ENCODE measurements at places on chromosomes 6 and 20.

DNA sequence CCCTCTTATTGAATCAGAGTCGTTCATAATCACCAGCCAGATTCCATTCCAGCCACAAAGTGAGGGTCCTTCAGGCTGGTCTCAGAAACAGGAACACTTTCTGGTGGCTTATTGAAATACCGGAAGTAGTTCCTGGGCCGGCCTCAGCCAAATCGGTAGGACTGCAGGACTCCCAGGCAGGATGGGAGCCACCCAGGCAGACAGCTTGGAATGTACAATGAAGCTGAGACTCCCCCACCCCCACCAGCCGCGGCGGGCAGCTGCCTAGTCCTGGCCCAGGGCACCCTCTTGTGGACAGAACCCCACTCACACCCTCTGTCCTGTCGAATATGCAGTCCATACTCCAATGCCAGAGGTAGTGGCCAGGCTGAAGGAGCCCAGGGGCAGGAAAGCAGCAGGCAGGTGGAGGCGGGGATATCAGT, 43.8 kb downstream of the MDFI start:
- no peak overlapping the region for H3K27ac ChIP-seq
- no peaks in the 10 kb centered on the region for H3K36me3 ChIP-seq
- H3K4me1 ChIP-seq, result peaks cover 20% of the 10 kb centered on the region
- DNase-seq, result peak; percentile 84
- no peaks in the 10 kb centered on the region for H3K27me3 ChIP-seq

DNA sequence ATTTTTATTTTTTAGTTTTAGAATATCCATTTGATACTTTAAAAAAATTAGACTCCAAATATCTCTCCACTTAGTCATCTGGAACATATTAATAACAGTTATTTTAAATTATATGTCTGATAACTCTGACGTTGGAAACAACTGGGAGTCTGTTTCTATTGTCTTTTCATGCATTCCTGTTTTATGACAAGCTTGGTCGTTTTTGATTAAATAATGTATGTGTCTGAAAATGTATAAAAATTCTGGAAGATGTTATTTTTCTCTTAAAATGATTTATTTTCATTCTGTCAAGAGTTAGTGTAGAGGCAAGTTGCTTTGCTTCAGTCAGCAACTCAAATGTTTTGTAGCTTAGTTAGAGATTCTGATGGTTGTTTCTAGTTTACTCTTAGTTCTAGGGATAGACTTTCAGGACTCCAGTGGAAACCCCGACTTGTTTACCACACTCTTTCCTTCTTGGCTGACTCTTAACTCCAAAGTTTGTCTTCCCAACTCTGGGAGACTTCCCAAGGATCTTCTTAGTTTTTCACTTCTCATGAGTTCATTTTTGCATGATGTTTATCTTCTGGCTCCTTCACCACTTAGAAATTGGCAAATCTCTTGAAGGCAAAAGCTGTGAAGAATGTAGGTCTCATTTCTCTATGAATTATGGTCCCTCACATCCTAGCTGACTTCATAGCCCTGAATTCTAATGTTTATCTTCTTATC, 190.9 kb downstream of the LAMA2 start:
- H3K36me3 ChIP-seq, result no peaks in the 10 kb centered on the region
- H3K27ac ChIP-seq, result no peak overlapping the region
- no peaks in the 10 kb centered on the region for H3K4me1 ChIP-seq
- no peak overlapping the region for H3K4me3 ChIP-seq
- DNase-seq, result no peak
- H3K27me3 ChIP-seq, result no peaks in the 10 kb centered on the region

GRCh38 chr20:51158226-51158625, 135.3 kb upstream of the KCNG1 start:
- no peak for DNase-seq
- no peak overlapping the region for H3K4me3 ChIP-seq
- no peaks in the 10 kb centered on the region for H3K27me3 ChIP-seq
- no peak overlapping the region for H3K27ac ChIP-seq

DNA sequence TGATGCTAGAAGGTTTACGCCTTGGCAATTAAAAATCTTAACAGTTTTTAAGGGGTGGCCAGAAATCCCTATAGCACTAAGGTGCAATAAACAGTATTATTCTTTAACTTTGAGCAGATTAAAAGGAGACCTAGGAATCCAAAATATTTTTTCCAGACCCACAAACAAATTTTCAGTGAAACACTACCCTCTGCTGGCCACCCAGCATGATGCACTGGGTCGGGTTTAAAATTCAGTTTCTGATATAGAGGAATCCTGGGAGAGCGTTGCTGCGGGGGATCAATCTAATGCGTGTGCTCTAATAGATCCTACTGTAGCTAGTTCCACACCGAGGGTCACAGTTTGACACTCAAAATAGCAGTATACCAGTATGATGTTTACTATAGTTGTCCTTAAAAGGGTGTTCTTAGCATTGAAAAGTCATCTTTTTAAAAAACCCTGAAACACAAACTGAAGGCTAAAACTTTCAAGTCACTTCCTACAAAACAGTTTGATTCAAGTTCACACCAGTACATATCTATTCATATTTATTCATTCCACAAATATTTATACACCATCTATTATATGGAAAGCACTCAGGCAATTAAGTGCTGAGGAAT, 10.2 kb downstream of the UBE3D start:
- no peaks in the 10 kb centered on the region for H3K36me3 ChIP-seq
- peak; percentile 60 for DNase-seq
- no peaks in the 10 kb centered on the region for H3K4me1 ChIP-seq
- H3K4me3 ChIP-seq, result no peak overlapping the region
- H3K27ac ChIP-seq, result no peak overlapping the region

GRCh38 chr6:150631984-150632642, 32.4 kb downstream of the PLEKHG1 start:
- H3K36me3 ChIP-seq, result no peaks in the 10 kb centered on the region
- DNase-seq, result no peak
- H3K27me3 ChIP-seq, result no peaks in the 10 kb centered on the region
- H3K4me3 ChIP-seq, result no peak overlapping the region

GRCh38 chr6:51738614-51739013, 348.8 kb downstream of the PKHD1 start:
- no peak overlapping the region for H3K4me3 ChIP-seq
- no peak for DNase-seq
- H3K27ac ChIP-seq, result no peak overlapping the region
- H3K4me1 ChIP-seq, result no peaks in the 10 kb centered on the region
- no peaks in the 10 kb centered on the region for H3K27me3 ChIP-seq

DNA sequence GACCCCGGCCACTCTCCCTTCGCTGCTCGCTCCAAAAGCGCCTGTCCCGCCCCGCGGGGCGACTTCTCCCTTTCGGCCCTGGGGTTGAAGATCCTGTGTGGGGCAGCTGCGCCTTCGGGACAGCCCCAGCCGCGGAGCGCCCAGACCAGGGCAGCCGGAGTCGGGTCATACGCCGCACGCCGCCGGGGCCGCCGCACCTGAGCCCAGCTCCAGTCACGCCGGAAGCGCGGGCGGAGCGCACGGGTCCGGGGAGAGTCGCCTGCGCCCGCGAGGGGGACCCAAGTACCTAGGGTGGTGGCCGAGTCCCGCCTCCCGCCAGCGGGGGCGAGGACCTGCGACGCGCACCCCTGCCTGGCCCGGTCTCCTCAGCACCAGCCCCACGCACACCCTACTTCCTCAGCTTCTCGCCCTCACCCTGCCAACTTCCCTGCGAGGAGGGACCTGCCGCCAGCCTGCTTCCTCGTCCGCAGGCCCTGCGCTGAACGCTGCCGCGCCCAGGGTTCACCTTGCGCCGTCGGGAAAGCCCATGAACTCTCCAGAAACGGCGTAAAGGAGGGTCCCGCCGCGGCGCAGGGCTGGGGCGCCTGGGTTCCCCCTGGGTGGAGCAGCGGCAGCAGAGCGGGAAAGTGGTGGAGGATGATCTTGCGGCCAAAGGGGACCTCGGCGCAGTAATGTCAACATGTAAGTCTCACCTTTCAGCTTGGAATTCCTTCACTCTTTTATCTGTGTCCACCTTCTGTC, at the start of gene ADGRG6:
Gene ADGRG6, plus strand, starts transcription at position 357 of the 741 bp plus-strand sequence. Its CDS starts 323 bp downstream, at position 680.
- H3K36me3 ChIP-seq, result no peaks in the 10 kb centered on the region
- peak within 1 kb of the TSS; percentile 45 for H3K4me3 ChIP-seq
- no peaks in the 10 kb centered on the region for H3K27me3 ChIP-seq
- peak within 1 kb of the TSS; percentile 42 for H3K27ac ChIP-seq
- peak; percentile 76 for DNase-seq

DNA sequence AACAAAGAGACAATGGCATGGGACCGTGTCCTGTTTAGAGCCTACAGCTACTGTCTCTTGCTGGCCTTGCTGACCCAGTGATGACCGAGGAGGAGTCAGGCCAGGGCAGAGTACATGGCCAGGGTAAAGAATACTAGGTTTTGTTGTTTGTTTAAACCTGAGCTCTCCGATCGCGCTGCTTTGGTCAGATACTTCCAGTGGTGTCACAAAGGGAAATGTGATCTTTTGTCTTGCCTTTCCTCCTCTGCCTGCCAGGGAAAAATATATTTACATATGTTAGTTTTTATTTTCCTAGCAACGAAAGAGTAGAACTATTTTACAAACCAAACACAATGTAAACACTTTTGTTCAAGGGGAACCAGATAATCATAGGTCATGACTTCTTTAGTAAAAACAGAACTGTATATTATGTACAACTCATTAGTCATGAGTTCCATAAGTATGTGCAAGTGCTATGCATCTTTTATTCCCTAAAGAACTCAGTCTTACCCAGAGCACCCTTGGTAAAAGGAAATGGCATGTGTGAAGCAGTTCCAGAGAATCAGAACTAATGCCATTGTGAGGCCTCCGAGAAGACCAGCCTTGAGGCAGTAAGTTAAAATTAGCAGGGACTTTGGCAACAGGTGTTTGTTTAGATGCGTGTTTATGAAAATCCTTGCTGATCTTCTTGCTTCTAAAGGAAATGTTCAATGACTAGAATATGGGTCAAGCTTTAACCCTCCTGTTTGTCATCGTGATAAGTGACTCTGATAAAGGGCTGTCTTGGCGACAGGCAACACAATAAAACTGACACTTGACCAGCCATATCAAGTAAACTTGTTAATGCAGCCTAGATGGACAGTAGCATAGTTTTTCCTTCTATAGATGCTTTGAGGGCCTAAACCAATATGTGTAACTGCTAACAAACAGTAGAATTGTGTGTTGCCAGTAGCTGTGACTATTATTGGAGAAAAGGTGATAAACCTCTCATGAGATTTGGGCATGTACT, 204.6 kb downstream of the NKAIN2 start:
- H3K27ac ChIP-seq, result no peak overlapping the region
- DNase-seq, result no peak
- no peaks in the 10 kb centered on the region for H3K27me3 ChIP-seq
- H3K4me3 ChIP-seq, result no peak overlapping the region
- no peaks in the 10 kb centered on the region for H3K36me3 ChIP-seq
- H3K4me1 ChIP-seq, result no peaks in the 10 kb centered on the region

DNA sequence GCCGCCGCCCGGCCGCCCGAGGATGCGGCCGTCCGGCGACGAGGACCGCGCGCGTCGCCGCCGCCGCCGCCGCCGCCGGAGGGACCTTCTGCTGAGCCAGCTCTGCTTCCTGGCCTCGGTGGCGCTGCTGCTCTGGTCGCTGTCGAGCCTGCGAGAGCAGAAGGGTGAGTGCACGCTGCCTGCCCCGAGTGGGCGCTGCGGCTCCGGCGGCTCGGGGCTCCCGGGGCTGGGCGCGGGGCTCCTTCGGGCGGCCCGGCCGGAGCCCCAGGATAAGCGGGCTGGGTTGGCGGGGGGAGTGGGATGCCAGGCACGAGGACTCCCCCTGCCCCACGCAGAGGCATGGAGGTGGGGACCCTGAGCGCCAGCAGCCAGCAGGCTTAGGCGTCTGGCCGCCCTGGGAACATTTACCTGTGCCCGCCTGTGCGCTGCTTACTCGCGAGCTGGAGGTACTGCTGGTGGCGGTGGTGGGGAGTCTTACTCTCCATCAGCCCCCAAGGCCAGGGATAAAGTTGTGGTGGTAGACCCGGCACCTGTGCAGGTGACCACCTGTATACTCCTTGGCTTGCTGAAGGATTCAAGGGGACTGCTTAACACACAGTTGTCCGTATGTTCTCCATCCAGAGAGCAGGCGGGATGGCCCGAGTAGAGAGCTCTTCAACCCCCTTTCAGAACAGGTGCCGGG, 520 bp downstream of the SLC24A3 start:
- DNase-seq, result peak; percentile 78
- H3K4me1 ChIP-seq, result peaks cover 16% of the 10 kb centered on the region
- H3K4me3 ChIP-seq, result peak overlapping the region; percentile 68
- no peaks in the 10 kb centered on the region for H3K27me3 ChIP-seq
- peak overlapping the region; percentile 34 for H3K27ac ChIP-seq
- H3K36me3 ChIP-seq, result no peaks in the 10 kb centered on the region

GRCh38 chr6:66796987-66797386, 1090.0 kb upstream of the EYS start:
- H3K27me3 ChIP-seq, result no peaks in the 10 kb centered on the region
- no peak overlapping the region for H3K27ac ChIP-seq
- no peak overlapping the region for H3K4me3 ChIP-seq
- DNase-seq, result no peak
- no peaks in the 10 kb centered on the region for H3K4me1 ChIP-seq
- no peaks in the 10 kb centered on the region for H3K36me3 ChIP-seq

- DNase-seq, result no peak
- no peak overlapping the region for H3K27ac ChIP-seq
- no peak overlapping the region for H3K4me3 ChIP-seq
- H3K27me3 ChIP-seq, result no peaks in the 10 kb centered on the region
- H3K4me1 ChIP-seq, result no peaks in the 10 kb centered on the region
Measured at GRCh38 chr20:41467220-41467619, 100.6 kb upstream of the EMILIN3 start.

DNA sequence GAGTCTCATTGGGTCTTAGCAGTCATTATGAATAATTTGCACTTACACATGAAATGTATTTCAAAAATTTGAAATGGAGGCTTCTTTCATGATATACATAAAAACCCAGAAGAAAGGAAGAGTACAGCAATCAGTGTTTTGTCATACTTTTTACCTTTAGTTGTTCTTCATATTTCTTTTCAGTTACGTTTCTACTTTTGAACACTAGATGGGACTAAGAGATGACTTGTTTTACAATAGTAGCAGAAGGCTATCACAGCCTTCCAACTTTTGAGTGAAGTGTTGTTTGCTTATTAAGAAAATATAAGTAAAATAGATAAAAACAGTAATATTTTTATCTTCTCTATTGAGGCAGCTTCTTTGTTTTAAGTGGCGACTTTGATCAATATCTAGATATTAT, 58.1 kb downstream of the L3MBTL3 start:
- no peaks in the 10 kb centered on the region for H3K4me1 ChIP-seq
- H3K4me3 ChIP-seq, result no peak overlapping the region
- no peak overlapping the region for H3K27ac ChIP-seq
- H3K27me3 ChIP-seq, result no peaks in the 10 kb centered on the region
- H3K36me3 ChIP-seq, result no peaks in the 10 kb centered on the region
- no peak for DNase-seq

DNA sequence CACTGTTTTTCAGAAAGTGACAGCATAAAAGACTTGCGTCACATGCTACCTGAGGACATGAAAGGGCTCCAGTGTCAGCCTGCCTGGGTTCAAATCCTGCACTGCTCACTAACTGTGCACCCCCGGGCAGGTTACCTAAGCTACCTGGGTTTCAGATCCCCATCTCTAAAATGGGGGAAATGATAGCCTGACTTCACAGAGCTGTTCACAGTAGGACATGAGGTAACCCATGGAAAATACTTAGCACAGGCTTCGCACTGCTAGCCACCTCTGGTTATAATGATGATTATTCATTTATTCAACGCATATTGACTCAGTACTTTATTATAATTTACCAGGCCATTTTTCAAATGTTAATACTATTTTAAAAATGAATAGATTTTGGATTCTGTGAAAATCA, 23.0 kb downstream of the TBC1D7 start:
- no peaks in the 10 kb centered on the region for H3K4me1 ChIP-seq
- H3K27ac ChIP-seq, result peak overlapping the region; percentile 49
- H3K36me3 ChIP-seq, result peaks cover 19% of the 10 kb centered on the region
- H3K27me3 ChIP-seq, result no peaks in the 10 kb centered on the region

GRCh38 chr6:157620944-157621343, 202.1 kb upstream of the SNX9 start:
- H3K27me3 ChIP-seq, result no peaks in the 10 kb centered on the region
- no peaks in the 10 kb centered on the region for H3K36me3 ChIP-seq
- H3K4me1 ChIP-seq, result no peaks in the 10 kb centered on the region
- no peak overlapping the region for H3K4me3 ChIP-seq
- H3K27ac ChIP-seq, result no peak overlapping the region

All from Peyer's patch (tissue), 4 donors.